Trophoblast cell (in vitro differentiated cells and primary cell): ENCODE measurements at places on chromosomes 11 and 22.

DNA sequence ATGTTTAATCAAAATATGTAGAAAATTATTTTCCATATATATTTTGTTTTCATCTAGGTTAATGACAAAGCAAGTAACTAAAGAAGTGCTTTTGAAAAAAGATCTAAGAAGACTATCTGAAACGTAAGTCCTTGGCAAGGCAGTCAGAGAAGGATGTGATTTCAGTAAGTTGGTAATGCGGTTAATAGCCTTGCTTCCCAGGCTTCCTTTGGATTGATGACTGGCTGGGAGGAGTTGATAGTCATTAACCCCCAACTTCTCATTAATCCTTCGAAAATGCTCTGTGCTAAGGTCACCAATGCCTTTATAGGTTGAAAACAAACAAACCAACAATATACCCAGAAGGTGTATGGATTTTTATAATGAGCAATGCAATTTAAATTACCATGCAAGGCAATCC lies 1326.5 kb downstream of the LRRC4C start:
- DNase-seq = no peak

DNA sequence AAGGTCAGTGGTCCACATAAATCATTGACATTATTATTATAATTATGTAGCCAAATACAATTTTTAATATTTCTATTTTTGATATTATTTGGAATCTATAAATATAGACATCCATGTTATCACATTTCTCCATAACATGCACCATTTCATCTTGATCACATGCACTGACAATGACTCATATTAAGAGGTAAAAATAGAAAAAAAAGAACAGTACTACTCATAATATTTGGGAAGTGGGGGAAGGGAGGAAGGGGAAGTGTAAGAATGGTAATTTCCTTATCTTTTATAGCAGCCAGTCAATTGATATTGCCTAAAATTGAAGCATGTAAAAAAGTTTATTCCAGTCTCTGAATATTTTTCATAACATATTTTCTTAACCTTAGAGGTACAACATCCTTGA lies 72.3 kb downstream of the ADM start:
- no peak for DNase-seq

- peak; percentile 58 for DNase-seq
Measured at GRCh38 chr22:36350751-36351594, 36.8 kb downstream of the MYH9 start.

- no peak for DNase-seq
Measured at GRCh38 chr11:102367364-102367763, 20.4 kb downstream of the BIRC2 start.

- DNase-seq = no peak
Measured at GRCh38 chr11:30502305-30502704, 83.8 kb downstream of the MPPED2 start.

- peak; percentile 96 for DNase-seq
Measured at GRCh38 chr11:65744026-65744698, 23.6 kb upstream of the RNASEH2C start.

- DNase-seq = no peak
Measured at GRCh38 chr11:64415286-64415685, 56.3 kb downstream of the RPS6KA4 start.
